T-cell (primary cell): ENCODE measurements at places on chromosomes 6 and 20.

DNA sequence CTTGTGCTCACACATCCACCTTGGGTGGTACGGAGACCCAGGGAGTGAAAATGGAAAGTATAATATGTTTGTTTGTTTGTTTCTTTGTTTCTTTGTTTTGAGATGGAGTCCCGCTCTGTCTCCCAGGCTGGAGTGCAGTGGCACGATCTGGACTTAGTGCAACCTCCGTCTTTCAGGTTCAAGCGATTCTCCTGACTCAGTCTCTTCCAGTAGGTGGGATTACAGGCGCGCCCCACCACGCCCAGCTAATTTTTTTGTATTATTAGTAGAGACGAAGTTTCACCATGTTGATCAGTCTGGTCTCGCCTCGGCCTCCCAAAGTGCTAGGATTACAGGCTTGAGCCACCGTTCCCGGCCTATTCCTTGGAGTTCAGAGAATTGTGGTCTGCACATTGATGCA is 115.4 kb downstream of the TRIM27 start:
- no peak for DNase-seq

- DNase-seq: no peak
These were observed 69.1 kb downstream of the PTCHD4 start for GRCh38 chr6:48041894-48042293.

DNA sequence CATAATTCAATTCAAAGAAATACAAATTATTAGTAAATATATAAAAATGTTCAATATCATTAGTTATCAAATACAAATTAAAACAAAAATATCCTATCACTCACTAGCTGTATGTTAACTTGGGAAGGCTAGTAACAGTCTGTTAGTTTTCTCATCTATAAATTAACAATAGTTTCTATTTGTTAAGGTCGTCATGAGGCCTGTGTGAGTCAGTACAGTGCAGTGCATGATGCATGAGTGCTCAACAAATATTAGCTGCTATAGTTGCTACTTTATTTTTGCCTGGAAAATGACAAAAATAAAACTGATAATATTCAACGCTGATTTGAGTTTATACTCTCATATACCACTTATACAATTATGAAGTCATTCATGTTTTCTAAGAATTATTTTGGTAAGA is 401.6 kb upstream of the RUNX2 start:
- no peak for DNase-seq

DNA sequence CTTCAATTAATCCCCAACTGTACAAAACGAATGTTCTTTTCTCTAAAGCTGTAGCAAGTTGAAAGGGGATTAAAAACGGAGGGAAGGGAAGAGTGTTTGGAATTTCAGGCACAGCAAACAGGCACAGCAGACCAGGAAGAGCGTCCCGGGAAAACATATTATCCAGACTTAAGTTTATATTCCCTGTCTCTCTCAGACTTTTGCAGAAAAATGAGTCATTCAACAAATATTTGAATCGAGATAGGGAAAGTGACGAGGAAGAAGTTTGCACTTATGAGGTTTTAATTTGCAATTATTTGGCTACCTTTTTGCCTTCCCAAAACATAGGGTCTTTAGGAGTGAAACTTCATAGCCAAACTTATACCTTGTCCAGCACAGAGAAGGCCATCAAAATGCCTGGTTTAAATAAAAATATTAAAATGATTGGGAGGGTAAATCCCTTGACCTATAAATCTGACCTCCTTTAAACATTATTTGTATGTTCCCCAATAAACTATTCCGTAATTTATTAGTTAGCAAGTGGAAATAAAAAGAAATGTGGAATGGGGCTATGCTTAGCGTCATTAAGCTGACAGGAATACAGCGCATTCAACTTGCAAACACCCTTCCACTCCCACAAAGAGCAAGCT is 16.0 kb downstream of the HFE start:
- DNase-seq: no peak

GRCh38 chr20:25274481-25274880 is 26.6 kb downstream of the PYGB start:
- no peak for DNase-seq

- peak; percentile 61 for DNase-seq
These were observed 3.6 kb upstream of the MATN4 start for GRCh38 chr20:45311589-45312211.

GRCh38 chr6:69871107-69871506 is 4.8 kb downstream of the COL19A1 start:
- no peak for DNase-seq

- DNase-seq: no peak
These were observed 187.3 kb upstream of the FOXA2 start for GRCh38 chr20:22771706-22772105.

DNA sequence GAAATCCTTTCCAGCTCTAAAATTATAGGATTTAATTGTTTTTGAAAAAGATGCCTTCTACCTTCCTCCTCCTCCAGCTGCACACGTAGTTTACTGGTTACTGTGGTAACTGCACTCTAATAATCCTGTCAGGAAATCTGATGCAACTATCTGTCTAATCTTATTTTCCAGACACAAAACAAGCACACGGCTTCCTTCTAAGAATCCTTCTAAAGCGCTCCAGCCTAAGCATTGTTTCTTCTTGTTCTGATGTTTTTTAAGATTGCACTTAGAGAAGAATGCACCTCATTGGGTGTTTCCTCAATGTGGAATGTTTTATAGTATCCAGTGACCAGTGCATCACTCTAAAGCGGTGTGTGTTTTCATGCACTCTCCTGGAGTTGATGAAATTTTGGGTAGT is 63.6 kb downstream of the CARMIL1 start:
- DNase-seq: no peak
